Hematopoietic multipotent progenitor cell treated with erythropoietin and hydrocortisone succinate and interleukin-3 and kit ligand, for 6 days (in vitro differentiated cells): ENCODE measurements at places on chromosomes 13 and 19.

- DNase-seq = peak; percentile 31
Measured at GRCh38 chr19:2627319-2627829, 75.1 kb downstream of the GNG7 start.

DNA sequence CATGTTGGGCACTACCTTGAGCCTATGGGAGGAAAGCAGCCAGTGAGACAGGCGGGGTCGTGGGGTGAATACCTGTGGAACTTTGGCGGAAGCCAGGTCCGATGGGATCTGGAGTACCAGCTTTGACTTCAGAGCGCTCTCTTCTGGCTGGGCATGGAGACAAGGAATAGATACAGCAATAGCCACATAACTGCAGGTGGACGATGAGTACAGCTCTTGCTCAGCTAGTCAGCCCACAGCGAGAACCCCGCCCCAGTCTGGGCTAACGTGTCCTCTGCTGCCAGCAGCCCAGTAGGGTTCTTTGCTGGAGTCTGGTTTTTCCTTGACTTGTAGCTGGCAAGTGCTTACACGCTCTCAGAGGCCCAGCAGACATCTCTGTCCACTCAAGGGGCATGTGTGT lies 83.4 kb downstream of the SIPA1L3 start:
- no peak for DNase-seq

- no peak for DNase-seq
Measured at GRCh38 chr19:38743394-38744297, 628 bp downstream of the CAPN12 start.

- DNase-seq = no peak
Measured at GRCh38 chr19:36169084-36169760, 17.0 kb upstream of the COX7A1 start.

DNA sequence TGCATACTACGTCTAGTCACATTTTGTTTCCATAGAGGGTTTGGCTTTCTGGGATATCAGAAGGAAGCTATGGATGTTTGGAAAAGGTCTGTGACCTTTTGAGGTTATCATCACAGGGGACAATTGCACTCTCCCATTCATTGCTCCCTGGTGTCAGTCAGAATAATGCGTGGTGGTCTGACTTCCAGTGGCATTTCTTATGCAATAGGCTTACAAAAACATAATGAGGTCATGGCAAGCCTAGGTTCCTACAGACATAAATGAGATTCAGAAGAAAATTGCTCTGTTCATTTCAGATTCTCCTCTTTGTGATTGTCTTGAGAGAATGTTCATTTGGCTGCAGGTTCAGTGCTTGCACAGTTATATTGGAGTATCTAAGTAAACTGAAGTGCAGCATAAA lies 54.6 kb downstream of the ARHGAP35 start:
- DNase-seq = no peak

GRCh38 chr13:110105136-110105535 lies 201.8 kb downstream of the COL4A1 start:
- no peak for DNase-seq

GRCh38 chr13:21719463-21719862 lies 48.6 kb downstream of the FGF9 start:
- no peak for DNase-seq

DNA sequence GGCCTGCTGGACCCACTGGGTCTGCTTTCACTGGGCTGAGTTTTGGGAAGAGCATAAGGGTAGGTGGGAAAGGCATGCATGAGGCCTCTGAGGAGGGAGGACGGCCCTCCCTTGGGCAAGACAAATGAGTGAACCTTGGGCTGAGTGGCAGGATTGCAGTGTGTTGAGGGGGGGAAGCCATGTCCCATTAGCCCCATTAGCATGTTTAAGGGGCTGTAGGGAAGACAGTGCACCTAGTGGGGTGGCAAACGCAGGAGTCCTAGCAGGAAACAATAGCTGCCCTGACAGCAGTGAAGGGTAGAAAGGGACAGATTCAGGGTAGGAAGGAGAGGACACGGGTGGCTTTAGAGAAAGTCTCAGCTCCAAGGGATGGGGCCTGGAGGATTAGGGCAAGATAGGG lies 3.1 kb upstream of the ZBTB45 start:
- no peak for DNase-seq

GRCh38 chr13:51628059-51628852 lies 44.0 kb downstream of the WDFY2 start:
- no peak for DNase-seq

DNA sequence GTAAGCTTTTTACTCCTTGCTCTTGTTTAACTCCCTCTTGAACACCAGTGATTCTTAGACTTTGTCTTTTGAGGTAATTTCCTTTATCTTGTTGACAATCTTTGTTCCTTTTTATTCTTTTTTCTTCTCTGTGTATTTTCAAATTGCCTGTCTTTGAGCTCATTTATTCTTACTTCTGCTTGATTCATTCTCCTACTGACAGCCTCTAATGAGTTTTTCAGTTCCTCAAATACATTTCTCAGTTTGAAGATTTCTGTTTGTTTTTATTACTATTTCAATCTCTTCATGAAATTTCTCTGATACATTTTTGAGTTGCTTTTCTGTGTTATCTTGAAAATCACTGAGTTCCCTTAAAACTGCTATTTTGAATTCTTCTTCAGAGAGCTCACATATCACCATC lies 154.1 kb downstream of the ATP8A2 start:
- DNase-seq = no peak

GRCh38 chr13:44300895-44301638 lies 72.6 kb upstream of the SERP2 start:
- DNase-seq = no peak

- DNase-seq = no peak
Measured at GRCh38 chr19:41025871-41026270, 34.8 kb downstream of the CYP2B6 start.
